ENCODE measurements at places on chromosomes 1 and 21.

- no peak for DNase-seq
Measured at GRCh38 chr1:154466921-154467417, 35.0 kb upstream of the TDRD10 start.

GRCh38 chr21:34004974-34005373 is 68.4 kb upstream of the MRPS6 start:
- DNase-seq: no peak

DNA sequence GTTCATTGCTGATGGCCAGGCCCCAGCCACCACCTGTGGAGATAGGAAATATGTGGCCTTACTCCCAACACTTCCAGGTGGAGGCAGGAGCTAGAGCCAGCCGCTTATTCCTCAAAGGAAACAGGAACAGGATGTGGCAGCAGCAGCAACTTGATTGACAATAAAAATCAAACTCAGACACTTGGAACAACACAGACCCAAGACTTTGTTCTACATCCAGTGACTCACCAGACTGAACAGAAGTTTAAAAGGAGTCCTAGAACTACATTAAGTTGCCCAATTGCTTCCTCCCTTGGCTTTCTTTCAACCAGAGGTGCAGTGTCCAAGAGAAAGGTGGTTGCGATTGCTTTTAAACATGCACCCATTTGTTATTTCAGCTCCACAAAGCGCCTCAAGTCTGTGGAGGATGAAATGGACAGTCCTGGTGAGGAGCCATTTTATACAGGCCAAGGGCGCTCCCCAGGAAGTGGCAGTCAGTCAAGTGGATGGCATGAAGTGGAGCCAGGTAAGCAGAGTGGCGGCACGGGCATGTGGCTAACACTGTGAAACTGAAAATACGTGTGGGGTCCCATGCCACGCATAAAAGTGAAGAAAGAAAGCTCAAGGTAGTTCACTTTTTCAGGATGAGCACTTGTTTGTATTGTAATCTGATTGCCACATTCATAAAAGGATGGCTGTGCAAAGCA is 276.6 kb downstream of the NFIA start:
- no peak for DNase-seq

DNA sequence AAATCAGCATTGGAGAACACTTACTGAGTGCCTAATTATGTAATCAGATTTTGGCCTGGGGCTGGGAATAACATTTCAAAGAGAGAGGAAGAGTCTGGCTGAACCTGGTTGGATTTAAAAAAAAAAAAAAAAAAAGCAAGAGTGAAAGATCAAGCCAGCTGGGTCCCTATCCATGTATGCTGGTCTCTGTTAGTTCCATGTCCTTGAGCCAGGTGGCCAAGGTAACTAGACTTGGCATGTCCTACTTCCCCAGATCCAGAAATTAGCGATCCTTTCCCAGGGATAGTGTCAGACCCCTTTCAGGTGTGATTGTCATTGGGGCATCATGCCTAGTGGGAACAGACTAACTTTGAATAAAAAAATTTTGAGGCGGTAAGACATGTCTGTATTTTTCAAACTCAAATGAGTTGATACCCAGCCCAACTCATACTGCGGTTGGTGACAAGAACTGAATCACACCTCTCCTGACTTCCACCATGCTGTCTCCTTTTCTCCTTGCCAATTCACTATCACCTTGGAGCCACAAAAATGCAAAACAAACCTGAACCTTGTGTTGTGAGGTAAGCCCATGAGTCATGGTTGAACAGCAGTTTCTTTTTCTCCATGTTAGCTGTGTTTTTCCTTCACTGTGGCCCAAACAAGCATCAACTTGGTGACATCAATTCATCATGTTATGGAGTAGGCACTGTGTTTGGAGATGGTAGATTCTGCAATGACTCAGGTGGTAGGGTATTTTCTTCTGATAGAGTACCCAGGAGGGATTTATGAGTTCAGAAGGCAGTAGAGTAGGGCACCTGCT is 24.5 kb upstream of the PPP2R5A start:
- no peak for DNase-seq

- DNase-seq: no peak
Measured at GRCh38 chr21:17390569-17390968, 122.3 kb upstream of the CXADR start.

- DNase-seq: no peak
Measured at GRCh38 chr1:204084247-204084772, 11.4 kb downstream of the SOX13 start.

GRCh38 chr1:36027766-36028165 is 56.1 kb upstream of the TEKT2 start:
- no peak for DNase-seq

DNA sequence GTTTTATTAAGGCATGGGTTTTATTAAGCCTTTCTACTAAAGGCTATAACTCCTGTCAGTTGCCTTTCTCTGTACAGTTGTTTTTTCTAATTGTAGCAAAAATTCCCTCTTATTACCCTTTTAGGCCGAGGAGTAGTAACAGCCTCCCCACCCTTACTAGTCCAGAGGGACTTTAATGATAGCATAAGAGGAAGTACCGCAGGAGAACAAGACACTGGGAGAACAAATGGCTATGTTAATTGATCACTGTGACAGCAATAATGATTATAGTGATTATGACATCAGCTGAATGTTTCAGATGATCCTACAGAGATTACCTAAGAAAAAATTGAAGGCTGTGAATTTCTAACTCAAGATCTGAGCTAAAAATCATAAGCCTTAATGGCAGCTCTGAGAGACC is 383.0 kb upstream of the PTBP2 start:
- DNase-seq: no peak

GRCh38 chr21:16569679-16570078 is 839.9 kb downstream of the USP25 start:
- no peak for DNase-seq

DNA sequence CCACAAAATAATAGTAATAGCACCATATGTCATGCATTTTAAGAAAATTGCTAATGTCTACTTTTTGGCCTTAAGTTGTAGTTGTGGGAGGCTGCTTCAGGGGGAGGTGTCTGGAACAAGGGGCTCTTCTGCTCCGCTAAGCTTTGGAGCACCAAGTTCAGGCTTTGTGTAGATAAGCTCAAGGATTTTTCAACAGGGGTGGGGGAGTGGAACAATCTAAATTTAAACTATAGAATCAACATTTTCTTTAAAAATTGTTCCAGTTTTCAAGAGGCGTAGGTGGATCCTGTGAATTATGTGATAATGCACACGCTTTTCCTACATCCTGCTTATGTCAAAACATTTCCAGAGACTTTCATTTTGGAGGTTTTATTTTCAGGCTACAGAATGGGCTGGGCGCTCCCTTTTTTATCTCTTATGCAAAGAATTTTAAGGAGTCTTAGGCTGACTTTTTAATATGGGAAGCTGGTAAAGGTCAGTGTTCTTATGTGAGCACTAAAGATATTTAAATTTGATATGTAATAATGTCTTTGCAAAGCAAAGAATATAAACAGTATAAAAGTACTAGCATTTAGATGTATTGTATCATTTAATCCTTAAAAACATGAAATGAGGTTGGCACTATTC is 9.9 kb downstream of the ATP1A1 start:
- DNase-seq: no peak

- DNase-seq: no peak
Measured at GRCh38 chr1:111988377-111988742, 1.1 kb downstream of the KCND3 start.

GRCh38 chr1:90671741-90672140 is 45.4 kb downstream of the BARHL2 start:
- DNase-seq: no peak
